ENCODE measurements at places on chromosomes 6 and 20. TPM values are rescaled to one million over a fixed set of nuclear protein-coding genes. Genes with fewer than 3 reads are reported as not detected.

The ALDH5A1 gene
- 7.4 TPM for total RNA-seq

The OR2H2 gene
- total RNA-seq: not detected

The TBXT gene
- not detected for total RNA-seq

The HDAC2 gene
- total RNA-seq: 88.9 TPM

The MYBL2 gene
- 66.0 TPM for total RNA-seq

The IMPG1 gene
- not detected for total RNA-seq

The UBR2 gene
- 7.0 TPM for total RNA-seq

The PRDM13 gene
- 0.45 TPM for total RNA-seq

The FAM110A gene
- 11.6 TPM for total RNA-seq

The TGM3 gene
- total RNA-seq: not detected

The SAMD3 gene
- not detected for total RNA-seq

The MICB gene
- 7.2 TPM for total RNA-seq

The C20orf202 gene
- total RNA-seq: not detected

The CLDN20 gene
- total RNA-seq: not detected

The SYS1 gene
- 26.8 TPM for total RNA-seq

The EEF1A2 gene
- total RNA-seq: 154 TPM

Measured in A549 treated with ZK216348 at 1 μM for 4 hours (cell line).